NCI-H774 (cell line): ENCODE measurements at places on chromosomes 6 and 20.
A peak's percentile ranks its signal among the peaks of the same experiment; 100 is the strongest.

- no peak for DNase-seq
Measured at GRCh38 chr20:62663145-62664018, 21.1 kb downstream of the SLCO4A1 start.

GRCh38 chr6:18219591-18219990, 44.7 kb downstream of the DEK start:
- no peak for DNase-seq

DNA sequence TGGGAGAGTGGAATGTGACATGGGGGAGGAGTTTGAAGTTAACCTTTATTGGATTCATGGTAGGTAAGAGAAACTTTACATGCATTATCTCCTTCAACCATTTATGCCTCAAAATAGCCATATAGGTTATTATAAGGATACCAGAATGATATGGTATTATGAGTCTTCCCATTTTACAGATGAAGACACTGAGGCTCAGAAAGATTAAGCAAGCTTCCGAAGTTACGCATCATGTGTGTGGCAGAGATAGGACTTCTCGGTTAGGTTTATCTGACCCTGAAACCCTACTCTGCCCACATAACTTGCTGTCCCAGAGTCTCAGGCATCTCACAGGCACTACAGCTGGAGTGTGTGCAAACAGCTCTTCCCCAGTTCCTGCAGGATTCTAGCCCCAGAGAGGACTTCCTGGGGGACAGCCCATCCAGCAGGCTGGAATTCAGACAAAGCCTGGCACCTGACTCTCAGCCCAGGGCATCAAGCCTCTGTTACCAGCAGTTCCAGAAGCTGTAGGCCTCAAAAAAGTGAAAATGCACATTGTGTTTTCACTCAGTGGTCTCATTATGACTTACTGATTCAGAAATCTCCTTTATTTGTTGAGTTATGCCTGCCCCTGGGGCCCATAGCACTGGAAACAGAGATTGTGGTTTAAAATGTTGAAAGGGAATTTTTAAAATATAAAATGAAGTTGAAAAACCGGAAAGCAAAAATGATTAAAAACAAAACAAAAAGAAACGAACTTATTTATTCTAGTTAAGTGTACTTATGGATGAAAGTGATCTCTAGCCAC, 512.8 kb upstream of the CHD6 start:
- no peak for DNase-seq

DNA sequence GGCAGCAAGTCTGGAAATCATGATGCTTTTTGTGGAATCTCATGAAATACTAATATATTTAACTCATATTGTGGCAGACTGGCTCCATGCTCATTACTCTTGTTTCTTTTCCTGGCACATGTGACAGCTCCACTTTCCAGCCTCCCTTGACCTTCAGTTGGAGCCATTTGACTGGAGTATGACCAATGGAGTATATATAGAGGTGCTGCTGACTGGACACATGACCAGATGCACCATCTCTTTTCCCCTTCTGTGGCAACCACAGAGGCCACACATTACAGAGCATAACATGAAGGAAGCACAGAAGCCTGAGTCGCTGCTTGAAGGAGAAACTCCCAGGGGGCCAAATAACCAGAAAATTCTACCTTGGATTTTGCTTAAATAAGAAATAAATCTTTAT, 77.4 kb downstream of the MKKS start:
- no peak for DNase-seq

- no peak for DNase-seq
Measured at GRCh38 chr6:43278524-43279078, 19.5 kb upstream of the SLC22A7 start.

DNA sequence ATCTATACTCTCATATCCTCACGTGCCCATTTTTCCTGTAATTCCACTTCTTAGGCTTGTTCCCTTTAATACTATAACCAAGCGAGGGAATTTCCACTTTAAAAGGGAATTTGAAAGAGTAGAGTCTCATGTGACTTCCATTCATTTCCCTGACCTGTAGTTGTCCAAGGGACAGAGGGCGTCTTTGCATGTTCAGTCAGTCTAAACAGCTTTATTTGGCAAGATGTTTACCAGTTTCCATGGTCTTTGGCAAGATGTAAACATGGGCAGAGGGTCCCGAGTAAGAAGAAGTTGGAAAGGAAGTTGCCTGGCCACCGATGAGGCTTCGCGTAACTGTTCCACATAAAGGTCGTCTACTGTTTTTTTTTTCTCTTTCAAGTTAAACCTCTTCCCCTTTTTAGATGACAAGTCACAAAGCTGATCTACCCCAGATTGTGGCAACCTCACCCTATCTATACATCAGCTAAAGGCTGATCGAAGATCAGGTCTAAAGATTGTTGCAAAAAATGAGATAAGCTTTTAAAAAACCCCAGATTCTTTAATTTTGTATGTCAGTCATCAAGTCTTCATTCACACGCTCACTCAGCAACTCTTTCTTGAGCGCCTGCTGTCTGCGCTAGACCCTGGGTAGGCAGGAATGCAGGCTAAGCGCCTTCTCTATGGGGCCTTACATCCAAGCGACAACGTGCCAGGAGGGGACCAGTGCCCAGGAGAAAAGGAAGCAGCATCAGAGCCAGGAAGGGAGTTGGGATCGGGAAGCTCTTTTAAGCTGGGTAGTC, 31.7 kb upstream of the CCR6 start:
- no peak for DNase-seq

DNA sequence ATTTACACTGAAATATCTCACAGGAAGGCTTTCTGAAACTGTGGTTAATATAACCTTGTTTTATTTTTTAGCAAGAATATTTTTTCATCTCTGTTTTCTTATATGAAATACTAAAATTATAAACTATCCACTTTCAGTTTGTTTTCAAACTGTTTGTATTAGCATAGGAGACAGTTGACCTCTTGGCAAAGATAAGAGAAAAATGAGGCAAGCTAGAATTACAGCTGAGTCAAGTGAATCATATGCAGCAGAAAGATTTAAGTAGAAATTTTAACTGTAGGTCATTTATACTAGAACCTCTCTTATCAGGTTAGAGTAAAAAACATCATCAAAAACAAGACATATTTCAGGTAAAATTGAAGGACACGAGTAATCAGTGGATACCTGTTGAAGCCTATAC, 792.6 kb downstream of the PHF3 start:
- DNase-seq: no peak

GRCh38 chr6:27178407-27178730, 69.1 kb upstream of the PRSS16 start:
- no peak for DNase-seq

DNA sequence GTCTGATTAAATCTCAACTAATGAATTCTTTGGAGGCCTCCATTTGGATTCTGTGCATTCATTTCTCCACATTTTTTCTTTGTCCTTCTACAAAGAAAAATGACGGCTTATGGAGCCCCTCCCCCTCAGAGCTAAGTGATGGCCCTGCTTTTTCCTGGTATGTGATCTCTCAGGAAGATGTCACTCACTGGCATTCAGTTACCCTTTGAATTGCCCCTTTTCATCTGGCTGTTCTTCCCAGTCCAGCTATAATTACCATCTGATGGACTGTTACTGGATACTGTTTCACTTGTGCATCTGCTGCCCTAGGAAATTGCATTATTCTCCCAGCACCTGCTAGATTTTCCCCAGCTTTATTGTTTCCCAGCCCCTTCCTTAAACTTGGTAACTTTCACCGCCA, 151.9 kb downstream of the CFAP61 start:
- DNase-seq: no peak

- DNase-seq: no peak
Measured at GRCh38 chr6:158030380-158031300, 49.0 kb downstream of the SYNJ2 start.

GRCh38 chr6:158703111-158703836, 53.4 kb downstream of the SYTL3 start:
- no peak for DNase-seq

DNA sequence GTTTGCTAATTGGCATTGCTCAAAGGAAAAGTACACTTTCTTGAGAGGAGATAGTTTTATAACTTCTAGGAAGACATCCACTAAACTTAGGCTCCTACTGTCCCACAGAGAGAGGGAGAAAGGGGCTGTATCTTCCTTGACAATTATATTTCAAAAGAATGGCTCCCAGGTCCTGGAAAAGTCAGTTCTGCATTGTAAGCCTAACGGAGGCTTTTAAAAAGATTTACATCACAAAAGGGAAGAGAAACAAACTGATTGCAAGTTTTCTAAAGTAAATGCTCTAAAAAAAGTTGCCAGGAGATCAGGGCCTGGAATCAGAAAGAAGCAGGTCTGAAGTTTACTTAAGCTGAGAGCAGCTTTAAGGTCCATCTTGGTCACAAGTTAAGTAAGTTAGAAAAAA, 839.5 kb downstream of the FRK start:
- no peak for DNase-seq

DNA sequence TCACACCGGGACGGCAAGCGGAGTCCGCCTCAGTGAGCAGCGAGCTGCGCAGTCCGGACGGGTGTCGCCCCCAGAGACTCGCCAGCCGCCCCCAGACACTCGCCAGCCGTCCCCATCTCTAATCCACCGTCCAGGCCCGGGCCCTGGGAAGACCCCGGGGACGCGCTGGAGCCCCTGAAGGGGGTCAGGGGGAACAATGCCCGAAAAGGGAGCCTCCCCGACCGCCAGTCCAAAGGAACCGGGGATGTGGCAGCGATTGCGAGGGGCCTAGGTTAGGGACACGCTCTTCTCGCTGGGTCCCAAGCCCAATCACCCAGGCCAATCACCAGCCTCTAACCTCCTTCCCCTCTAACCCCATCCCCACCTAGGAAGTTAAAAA, 33.1 kb downstream of the TFAP2A start:
- no peak for DNase-seq

DNA sequence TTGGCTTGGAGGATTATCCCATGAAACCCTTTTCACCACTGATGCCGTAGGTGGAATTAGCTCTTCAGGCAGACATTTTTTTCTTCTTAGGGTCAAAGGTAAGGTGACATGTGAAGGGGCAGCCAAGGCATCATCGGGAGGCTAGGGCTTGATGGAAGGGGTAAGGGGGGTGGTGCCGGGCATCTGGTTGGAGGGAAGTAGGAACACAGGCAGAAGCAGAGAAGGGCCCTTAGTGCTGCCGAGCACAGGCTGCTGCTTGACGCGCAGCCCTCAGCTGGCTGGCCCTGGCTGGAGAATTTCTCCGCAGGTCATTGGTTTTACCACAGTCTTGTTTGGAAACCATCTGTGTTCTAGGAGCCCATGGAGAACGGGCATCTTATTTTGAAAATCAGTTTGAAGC, 54.7 kb downstream of the TRAF3IP2 start:
- peak; percentile 39 for DNase-seq

DNA sequence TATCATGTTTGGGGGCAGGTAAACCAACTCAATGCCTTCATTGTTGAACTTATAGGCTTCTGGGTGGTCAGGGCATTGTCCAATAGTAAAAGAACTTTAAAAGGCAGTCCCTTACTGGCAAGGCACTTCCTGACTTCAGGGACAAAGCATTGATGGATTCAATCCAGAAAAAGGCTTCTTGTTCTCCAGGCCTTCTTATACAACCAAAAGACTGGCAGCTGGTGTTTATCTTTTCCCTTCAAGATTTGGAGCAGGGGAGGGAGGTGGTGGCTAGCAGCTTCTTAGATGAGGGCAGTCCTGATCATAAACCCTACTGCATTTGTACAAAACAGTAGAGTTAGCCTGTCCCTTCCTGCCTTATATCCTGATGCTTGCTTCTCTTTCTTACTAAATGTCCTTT, 57.5 kb downstream of the NCOA3 start:
- no peak for DNase-seq

GRCh38 chr6:46113370-46113769, 16.4 kb upstream of the ENPP4 start:
- peak; percentile 87 for DNase-seq

DNA sequence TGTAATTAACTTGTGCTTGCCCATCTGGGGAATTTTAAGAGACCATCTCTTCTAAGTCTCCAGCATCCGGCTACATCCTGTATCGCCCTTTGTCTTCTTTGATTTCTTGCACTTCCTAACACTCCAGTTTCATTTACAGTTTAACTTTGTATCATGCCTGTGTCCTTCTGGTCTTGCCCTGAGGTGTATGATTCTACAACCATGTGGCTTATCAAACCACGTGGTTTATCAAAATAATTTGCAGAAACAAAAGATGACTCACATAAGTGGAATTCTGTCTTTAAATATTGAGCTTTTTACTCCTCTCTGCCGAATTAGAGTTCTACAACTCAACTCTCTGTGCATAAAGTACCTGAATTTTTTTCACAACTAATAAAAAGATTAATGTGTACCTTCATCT, 580.7 kb downstream of the KIF16B start:
- no peak for DNase-seq

DNA sequence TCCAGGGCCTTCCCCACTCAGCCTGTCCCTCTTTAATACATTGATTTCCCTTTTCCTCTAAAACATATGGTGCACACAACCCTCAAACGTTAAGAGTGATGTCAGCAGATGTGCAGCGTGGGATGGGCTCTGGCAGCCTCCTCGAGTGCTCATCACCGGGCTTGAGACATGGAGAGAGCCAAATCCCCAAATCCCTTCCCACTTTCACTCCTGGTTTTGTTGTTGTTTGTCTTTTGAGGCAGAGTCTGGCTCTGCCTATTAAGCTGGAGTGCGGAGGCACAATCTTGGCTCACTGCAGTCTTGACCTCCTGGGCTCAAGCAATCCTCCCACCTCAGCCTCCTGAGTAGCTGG, 5.8 kb upstream of the PLTP start:
- DNase-seq: no peak

DNA sequence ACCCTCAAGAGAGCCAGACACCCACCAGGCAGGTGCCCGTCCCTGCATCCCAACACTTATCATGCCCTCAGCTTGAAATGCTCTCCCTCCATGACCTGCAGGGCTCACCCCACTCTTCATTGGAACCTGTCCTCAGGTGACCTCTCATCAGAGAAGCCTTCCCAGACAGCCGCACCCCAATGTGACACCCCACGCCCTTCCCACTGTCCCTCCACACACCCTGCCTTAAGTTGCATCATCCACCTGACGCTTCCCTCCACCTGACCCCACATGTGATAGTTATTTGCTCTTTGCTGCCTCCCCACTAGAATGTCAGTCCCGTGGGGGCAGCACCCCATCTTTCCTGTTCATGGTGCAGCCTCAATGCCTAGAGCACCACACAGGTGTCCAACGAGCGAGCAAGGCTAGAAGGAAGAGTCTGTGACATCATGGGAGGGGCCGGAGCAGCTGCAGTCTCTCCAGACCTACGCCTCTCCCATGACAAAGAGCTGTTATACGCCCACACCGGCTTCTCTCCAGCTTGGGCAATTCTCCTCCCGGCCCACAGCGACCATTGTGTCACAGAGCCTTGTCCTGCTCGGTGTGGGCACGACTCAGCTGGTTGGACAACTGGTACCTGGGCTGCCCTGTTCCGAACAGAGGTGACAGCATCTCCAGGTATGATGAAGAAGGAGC, 58.2 kb downstream of the NFATC2 start:
- no peak for DNase-seq

- no peak for DNase-seq
Measured at GRCh38 chr6:24551139-24551538, 56.4 kb downstream of the ALDH5A1 start.

DNA sequence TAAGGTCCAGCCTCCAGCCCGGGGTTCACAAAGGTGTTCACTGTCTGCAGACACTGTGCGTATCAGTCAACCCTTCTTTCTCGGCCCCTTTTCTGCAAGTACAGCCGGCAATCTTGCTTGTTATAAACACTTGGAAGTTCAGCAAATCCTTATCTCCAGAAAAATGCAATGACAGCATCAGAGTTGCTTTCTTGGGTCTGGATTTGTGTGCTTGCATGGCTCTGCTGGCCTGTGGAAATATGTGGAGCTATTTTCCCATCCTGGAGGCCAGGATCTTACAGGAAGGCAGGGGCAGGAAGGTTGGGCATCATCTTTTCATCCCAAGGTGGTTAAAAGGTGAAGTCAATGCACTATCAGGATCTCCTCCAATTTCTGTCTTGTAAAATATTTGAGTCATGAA, 100.3 kb downstream of the SMOC2 start:
- no peak for DNase-seq
